NCI-H1092 (cell line): ENCODE measurements at places on chromosomes 11 and 22.
A peak's percentile ranks its signal among the peaks of the same experiment; 100 is the strongest.

DNA sequence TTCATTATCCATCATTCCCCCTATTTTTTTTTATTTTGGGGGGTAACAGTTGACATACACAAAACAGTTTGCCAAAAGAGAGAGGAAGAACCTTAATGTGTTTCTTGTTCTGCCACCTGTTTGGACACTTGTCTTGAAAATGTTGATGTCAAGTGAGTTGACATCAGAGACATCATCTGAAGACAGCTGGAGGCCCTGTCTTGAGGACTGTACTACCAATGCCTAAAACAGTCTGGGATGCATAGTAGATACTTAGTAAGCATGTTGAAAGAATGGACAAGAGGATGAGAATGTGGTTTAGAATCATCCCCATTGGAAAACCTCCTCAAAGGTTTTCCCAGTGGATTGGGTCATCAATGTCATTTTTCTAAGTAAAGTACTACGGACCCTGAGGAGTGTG is 2.4 kb upstream of the ARHGEF12 start:
- DNase-seq: no peak

- DNase-seq: no peak
Measured at GRCh38 chr22:19065298-19065859, 56.8 kb downstream of the DGCR2 start.

DNA sequence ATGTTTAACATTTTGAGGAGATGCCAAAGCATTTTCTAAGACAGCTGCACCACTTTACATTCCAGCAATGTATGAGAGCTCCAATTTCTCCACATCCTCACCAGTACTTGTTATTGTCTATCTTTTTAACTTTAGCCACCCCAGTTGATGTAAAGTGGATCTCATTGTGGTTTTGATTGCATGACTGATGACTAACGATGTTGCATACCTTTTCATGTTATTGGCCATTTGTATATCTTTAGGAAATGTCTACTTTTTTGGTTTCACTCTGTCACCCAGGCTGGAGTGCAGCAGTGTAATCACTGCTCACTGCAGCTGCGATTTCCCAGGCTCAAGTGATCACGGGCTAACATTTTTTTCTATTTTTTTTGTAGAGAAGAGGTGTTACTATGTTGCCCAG is 8.9 kb downstream of the TTC28 start:
- DNase-seq: no peak

- no peak for DNase-seq
Measured at GRCh38 chr11:120710354-120711131, 199.0 kb downstream of the GRIK4 start.

DNA sequence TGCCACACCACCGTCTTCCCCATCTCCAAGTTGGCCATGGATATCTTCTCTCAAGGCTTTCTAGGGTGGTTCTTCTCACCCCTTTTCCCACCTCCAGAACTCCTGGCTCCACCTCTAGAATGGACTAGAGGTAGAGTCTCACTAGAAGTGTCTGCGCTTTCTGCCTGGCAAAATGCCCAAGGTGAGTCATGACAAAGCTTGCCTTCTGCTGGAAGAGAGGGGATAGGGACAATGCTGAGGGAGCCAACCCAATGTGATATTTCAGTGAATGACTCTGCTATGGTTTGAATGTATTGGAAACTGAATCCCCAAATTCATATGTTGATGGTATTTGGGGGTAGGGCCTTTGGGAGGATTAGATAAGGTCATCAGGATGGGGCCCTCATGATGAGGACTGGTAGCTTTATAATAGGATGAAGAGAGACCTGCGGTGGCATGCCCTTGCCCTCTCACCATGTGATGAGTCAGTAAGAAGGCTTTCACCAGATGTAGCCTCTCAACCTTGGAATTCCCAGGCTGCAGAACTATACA is 4.1 kb upstream of the CD82 start:
- no peak for DNase-seq

DNA sequence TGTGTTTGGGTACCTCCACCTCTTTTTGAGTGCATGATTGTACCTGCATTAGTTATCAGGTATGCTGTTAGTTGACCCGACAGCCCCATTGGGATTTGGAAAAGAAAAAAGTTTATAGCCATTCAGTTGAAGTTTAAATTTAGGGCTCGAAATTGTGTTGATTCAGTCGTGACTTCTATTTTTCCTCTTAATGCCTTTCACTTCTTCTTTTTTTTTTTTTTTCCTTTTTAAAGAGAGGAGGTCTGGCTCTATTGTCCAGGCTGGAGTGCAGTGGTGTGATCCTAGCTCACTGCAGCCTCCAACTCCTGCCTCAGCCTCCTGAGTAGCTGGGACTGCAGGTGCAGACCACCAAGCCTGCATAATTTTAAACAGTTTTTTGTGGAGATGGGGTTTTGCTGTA is 2.3 kb downstream of the STT3A start:
- no peak for DNase-seq

DNA sequence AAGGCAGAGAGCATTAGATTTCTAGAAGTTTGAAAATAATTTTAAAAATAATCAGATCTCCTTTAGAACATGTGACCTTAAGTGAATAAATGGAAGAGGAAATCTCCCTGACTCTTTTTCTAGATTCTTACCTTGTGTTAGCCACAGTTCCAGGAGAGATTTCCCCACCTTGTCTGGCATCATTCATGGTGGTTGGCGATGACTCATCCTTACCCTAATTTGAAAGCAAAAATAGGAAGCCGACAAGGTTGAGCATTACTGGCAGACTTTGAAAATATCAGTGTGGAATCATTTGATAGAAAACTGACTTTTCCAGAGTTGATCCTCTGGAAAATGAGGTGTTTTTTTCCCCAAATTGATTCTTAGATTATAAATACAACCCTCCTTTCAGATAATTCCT is 48.1 kb downstream of the CNTN5 start:
- no peak for DNase-seq

- DNase-seq: peak; percentile 77
Measured at GRCh38 chr11:44607987-44608386, 42.5 kb downstream of the CD82 start.

DNA sequence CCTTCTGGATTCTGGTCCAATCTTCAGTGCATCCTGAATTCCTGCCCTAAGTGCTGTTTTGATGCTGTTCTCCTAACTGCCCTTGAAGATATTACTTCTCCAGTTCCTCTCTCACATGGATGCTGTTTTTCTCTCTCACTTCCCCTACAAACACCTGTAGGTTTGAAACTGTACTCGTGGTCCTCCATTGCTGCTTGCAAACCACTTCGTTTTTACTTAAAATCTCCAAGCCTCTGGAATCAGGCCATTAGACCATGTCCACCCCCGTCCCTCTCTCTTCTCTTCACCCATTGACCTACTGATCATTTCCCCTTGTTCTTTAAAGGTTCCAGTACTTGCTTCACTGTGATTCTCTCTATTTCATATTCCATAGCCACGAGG is 988.1 kb downstream of the NTM start:
- DNase-seq: no peak

GRCh38 chr11:126124231-126124661 is 61.6 kb upstream of the CDON start:
- peak; percentile 62 for DNase-seq

- peak; percentile 12 for DNase-seq
Measured at GRCh38 chr11:45885921-45886721, 670 bp downstream of the MAPK8IP1 start.

DNA sequence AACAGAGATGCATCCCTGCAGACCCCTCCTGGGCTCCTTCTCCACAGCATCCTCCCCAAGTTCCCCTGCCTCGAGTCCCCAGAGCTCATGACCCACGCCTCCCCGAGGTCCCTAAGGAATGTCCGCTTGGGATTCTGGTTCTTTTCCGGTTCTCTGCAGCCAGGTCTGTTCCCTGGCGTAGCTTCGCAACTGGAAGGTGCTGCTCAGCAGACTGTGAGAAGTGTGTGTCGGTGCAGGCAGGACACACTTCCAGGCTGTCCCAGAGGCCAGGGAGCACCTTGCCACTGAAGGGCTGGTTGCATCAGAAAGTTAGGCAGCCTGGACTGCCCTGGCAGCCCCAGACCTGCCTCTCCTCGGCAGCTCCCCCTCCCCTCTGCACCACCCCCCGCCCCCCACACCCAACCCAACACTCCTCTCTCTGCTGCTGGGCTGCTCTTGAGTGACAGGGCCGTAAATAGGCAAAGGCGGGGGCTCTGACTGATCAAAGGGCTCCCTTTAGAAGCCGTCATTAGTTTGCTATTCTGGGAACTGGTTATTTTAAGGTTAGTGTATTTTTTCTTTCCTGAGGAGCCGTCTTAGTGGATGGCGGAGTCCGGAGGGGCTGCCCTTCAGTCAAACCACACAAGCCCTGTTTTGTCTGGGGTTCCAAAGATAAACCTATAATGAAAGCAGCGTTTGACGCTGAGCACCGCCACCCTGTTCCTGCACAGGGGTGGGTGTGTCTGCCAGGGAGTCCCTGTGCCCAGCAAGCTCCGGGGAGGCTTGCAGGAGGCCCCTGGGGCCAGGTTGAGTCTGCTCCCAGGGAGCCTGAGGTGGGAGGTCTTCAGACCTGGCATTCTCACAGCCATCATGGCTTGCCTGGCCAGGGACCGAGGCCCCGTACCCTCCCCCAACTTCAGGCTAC is 88.6 kb upstream of the KCNQ1OT1 start:
- DNase-seq: no peak

DNA sequence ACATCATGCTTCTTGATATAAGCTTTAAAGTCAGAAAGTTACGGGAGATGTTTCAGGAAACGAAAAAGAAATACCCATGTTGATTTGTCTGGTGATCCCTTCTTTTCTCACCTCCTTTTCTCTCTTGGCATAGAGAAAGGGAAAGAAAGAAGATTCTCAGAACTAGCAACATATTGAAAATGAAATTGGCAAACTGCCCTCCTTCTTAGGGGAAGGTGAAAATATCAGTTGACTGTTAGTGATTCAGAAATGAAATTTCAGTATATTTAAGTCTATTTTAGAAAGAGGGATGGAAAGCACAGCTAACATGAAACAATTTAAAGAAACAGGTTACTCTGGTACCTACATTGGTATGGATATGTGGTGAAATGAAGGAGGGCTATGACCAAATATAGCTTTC is 918.1 kb downstream of the METTL15 start:
- no peak for DNase-seq

DNA sequence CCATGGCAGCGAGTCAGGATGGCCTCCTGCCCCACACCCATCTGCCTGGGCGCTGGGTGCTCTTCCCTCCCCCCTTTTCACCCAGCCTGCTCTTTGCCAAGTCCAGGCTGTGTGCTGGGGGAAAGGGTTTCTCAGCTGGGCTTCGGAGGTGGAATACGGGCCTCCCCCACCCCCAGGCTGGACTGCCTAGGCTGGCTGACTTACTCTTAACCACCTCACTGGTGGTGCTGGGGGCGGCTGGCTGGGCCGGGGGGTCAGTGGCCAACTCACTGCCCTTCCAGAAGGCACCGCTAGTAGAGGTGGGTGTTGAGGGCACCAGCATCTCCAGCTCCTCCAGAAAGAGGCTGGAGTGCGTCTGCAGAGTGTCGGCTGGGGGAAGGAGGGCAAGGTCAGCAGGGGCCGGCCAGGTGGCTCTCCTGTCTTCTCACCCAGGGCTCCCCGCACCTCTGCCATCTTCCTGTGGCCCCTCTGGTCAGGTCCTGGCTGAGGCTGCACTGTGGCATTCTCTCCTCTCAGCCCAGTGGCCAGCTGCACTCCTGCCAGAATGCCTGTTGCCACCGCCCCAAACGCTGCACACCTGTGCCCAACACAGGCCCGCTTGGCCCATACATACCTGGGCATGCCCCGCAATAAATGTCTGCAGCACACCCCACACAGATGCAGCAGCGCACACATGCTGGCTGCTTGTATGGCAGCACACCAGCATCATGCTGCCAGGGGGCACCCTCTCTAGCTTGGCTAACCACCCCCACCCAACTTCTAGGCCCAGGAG is 9.7 kb downstream of the PITPNM1 start:
- no peak for DNase-seq

DNA sequence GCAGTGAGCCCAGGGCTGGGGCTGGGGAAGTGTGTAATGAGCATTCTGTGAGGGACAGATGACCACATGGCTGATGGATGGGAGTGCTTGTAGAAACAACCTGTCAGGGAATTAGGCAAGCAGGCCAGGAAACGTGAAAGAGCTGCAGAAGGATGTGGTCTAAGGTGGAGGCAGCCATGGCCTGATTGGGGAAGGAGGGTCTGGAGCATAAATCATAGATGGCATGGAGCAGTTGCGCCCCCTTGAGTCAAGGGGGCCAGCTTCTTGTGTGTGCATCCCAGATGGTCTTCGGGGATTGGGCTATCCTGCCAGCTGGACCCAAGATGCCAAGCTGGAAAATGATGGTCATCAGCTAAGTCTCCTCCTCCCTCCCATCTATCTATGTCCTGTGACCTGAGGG is 119.4 kb upstream of the CLPB start:
- no peak for DNase-seq

GRCh38 chr22:37333724-37334460 is 51.6 kb downstream of the CYTH4 start:
- no peak for DNase-seq

DNA sequence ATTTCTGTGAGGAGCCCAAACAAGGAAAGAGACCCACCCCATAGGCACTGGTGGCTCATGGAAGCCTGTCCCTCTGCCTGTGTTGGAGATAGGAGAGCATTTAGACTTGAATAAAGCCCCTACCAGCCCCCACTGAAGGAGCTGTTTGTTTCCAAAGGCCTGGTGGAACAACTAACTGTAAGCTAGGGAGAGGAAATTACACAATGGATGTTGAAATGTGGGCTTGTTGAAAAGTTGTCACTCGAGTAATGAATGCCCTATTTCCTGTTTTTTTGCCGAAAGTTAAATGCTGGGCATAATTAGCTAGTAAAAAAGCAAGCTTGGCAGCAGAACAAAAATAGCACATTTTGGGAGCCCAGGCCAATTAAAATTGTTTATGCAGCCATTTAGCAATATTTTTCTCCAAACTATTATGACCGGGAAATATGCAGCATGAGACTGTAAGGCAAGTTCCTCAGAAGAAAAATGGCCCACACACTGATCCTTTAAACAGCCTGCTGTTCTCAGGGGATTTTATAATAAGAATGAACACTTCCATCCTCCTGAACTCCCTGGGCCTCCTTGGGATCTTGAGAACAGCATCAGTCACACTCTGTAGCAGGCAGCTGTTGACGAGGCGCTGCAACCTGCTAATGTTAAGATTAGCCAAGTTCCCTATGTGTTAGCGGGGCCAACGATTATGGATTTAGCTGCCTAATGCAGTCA is 38.6 kb upstream of the LMO2 start:
- no peak for DNase-seq

GRCh38 chr11:128506356-128506755 is 81.0 kb downstream of the ETS1 start:
- DNase-seq: no peak

DNA sequence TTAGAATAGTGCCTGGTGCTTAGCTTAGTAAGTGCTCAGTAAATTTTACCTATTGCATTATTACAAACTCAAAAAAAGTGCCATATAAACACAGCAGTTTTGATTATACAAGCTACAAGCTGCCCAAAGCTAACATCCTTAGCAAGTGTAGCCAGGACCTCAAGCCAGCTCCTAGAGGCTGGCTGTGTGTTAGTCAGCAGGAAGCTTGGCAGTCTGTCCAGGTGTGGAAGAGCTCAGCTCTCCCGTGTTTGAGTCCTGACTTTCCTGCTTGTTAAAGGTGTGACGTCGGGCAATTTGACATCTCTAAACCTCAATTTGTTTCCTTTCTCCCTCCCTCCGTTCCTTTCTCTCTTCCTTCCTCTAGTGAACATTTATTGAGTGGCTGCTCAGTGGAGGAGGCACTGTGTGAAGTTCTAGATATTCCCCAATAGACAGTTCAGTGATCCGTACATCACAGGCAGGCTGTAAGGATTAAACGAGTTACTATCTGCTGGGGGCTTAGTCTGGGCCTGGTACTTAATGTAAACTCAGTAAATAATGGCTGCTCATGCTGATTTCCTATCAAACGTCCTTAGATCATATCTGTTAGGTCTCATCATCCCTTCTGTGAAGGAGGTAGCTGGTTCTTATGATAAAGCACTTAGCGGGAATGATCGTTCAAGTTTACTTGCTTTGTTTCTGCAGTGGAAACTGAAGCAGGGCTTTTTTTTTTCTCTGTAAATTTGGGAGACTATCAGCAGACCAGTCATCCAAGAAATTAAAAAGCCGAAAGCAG is 68.7 kb downstream of the PRR5L start:
- DNase-seq: no peak
